ENCODE measurements at places on chromosomes 11 and 22.

DNA sequence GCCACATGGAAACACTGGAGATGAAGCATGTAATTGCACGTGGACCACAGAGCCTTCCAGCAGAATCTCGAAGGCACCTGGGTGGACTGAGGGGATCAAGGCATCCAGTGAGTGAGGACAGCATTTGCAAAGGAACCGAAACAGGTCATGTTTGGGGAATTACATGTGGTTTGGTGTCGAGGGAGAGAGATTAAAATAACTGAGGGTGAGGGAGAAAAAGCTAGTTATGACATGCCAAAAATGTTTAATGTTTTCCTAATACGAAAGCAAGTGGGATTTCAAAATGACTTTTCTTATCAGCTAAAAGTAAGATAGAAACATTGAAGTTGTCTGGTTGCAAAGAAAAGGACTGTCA lies 157.1 kb downstream of the BLID start:
- no peak for DNase-seq

- no peak for DNase-seq
These were observed 188.3 kb downstream of the OPCML start for GRCh38 chr11:133343951-133344350.

DNA sequence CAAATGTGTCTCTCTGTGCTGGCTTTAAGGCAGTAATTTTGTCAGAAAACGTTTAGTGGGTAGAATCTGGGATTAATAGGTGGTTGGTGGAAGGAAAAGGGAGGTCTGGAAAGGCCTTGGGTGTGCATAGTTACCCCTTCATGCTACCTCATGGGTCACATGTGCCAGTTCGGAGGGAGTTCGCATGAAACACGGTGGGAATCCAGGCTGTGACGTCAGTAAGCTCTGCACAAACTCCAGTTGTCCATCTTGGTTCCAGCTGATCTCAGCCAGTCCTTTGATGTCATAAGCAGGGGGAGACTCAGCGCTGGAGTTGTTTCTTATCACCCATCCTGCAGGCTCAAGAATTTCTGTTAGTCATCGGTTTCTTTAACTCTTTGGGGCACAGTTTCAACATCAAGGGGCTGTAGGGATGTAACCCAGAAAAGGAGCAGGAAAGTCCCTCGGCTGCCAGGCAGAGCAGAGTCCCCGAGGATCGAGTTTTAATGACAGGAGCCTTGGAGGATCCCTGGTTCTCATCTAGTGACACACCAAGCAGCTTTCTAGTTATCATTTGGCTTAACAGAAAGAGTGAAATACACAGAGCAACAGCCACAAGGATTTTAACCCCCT lies 28.9 kb downstream of the MOV10L1 start:
- no peak for DNase-seq

GRCh38 chr22:32684822-32685187 lies 116.7 kb upstream of the TIMP3 start:
- peak; percentile 18 for DNase-seq

DNA sequence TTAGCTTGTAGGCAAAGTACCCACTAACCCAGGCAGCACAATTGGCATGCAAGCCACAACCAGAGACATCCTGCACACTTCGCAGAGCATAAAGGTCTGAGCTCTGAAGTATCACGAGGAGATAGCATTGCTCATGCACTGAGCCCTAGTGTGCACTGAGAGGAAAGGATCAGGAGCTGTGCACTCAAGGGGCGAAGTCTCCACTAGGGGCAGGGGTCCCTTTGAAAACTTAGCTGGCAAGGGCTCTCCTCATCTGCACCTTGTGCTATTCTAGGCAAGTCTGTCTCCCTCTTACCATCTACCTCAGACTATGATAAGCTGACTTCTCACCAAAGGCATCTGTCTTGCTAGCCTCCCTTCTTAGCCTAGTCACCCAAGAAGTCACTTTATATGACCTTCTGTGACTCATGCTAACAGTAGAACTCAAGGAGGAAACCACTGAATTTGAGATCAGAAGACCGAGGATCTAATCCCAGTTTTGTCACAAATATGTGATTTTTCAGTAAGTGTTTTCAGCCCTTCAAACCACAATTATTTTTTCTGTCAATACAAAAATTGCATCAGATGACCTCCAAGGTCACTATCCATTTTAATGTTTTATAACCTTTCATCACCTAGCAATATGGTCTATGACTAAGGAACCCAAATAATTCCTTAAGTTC lies 1078.0 kb downstream of the NTM start:
- no peak for DNase-seq

- DNase-seq: no peak
These were observed 14.2 kb upstream of the APOBEC3A start for GRCh38 chr22:38943201-38943600.

DNA sequence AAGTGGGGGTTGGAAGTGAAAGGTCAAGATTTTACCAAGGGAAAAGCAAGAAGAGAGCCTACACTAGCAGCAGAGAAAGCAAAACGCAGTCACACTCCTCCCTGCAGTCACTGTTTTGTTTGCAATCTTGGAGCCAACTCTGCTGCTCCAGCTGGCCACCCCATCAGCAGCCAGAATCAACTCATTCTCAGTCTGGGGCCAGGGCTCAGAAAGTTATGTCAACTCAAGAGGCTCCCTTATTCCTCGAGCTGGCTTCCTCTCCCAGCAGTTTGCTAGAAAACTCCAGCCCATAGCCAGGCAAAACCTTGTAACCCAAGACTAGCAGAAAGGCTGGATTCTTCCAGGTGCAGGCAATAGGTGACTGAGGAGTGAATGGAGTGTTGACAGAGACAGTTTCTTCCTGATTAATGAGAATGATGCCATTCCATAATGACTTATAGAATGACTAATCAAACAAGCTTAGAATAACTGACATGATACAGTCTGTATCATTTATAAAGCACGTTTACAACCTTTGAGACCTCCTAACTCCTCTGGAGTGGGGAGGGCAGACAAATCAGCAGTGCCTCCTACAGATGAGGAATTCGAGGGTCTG lies 53.4 kb downstream of the P4HA3 start:
- DNase-seq: no peak

GRCh38 chr11:120236169-120237107 lies 3.5 kb upstream of the POU2F3 start:
- no peak for DNase-seq

GRCh38 chr22:31150615-31151014 lies 9.4 kb upstream of the RNF185 start:
- no peak for DNase-seq

- peak; percentile 29 for DNase-seq
These were observed 12.0 kb downstream of the GUCY1A2 start for GRCh38 chr11:107006076-107006833.

GRCh38 chr11:68349461-68350249 lies 37.3 kb downstream of the LRP5 start:
- no peak for DNase-seq

GRCh38 chr11:12871788-12872321 lies 137.3 kb upstream of the RASSF10 start:
- no peak for DNase-seq

DNA sequence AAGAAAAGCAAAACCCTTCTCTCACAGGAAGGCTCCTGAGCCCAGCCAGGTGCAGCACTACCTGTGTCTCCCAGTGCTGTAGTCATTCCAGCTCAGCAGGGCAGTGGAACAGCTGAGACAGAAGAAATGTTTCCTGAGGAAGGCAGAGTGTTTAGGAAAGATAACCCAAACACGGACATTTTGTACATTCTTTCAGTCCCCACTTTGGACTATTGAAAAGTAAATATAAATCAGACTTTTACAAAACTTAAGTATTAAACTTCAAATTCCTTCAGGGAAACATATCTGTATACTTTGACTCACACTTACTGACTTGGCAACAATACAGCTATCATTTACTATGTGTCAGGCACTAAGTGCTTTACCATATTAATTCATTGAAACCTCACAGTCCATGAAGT lies 40.4 kb downstream of the RRAS2 start:
- no peak for DNase-seq

DNA sequence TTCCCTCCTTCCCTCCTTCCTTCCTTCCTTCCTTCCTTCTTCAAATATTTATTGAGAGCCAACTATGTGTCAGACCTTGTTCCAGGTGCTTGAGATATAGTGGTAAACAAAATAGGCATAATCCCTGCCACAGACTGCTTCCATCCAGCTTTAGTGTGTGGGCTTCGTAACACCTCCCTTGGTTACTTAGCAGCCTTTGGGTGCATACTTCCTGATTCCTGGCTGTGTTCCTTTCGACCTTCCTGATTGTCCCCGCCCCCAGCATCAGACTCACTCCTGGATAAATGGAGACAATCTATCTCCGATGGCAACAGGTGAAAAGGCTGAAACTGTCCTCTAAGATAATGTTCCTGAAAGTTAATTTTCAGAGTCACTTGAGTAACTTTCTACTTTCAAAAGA lies 13.5 kb downstream of the CCDC81 start:
- no peak for DNase-seq

GRCh38 chr22:46484156-46484860 lies 53.1 kb downstream of the CELSR1 start:
- no peak for DNase-seq

- DNase-seq: peak; percentile 84
These were observed 1.0 kb upstream of the FNBP4 start for GRCh38 chr11:47768101-47768612.

GRCh38 chr22:25690798-25691197 lies 51.2 kb upstream of the MYO18B start:
- no peak for DNase-seq

DNA sequence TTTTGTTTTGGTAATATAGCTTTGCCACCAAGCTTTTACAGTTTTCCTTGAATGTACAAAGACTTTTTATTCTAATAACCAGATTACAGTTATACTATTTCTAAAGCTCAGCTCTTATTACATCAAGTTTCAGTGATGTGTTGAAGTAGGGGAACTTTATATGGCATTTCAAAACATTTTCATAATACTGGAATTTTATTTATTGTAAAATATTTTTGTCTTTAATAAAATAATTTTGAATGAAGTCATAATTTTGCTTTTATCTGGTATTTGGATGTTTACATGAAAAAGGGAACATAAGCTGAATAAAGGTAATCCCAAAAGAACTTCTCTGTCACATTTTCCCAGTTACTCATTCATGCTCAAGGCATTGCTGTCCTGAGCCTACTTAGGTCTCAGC lies 34.7 kb downstream of the RTN3 start:
- DNase-seq: no peak

DNA sequence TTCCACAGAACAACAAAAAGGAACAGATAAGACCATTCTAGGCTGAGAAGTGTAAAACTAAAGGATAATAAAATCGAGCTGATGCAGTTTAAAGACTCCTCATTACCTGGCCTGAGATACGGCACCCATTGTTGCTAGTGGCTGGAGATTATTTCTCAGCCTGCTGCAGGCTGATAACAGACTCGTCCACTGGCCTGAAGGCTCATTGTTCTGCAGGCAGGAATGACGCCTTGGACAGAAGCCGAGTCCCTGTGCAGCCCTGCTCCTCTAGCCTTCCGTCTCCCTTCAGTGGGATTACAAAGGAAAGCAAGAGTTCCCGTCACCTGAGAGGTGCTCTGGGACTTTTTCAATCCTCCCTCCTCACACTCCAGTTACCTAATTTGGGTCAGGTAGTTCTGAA lies 1065.3 kb downstream of the OPCML start:
- DNase-seq: no peak

- no peak for DNase-seq
These were observed 52.0 kb upstream of the PRSS23 start for GRCh38 chr11:86748296-86748695.

DNA sequence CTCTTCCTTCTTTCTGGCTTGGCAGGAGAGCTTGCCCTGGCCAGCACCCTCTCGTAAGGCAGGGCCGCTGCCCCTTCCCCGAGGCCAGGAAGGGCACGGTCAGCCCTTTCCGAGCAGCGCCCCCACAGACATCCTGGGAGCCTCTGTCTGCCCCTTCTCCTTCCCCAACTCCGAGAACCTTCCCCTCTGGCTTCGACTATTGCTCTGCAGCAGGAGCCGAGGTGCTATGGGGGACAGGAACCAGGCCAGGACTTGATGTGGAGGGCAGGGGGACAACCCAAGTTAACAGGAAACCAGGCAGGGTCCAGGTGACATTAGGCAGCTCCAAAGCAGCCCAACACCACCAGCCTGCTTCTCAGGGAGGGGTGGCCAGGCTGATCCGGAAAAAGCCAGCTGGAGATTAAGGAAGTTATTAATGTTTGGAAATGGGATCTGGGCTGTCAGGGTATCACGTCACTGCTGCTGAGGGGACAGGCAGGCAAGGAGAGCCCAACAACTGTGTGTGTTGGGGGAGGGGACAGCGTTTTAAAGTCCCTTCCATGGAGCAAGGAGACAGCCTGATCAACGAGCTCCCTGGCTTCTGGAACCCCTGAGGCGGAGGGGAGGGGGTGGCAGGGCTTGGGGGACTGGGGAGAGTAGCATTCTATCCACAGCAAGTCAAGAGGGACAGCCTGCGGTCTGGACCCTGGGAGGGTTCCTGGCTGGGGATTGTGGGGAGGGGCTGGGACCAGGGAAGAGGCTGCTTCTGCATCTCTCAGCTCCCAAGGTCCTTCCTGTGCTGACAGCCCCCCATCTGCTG lies 27.3 kb downstream of the SYT7 start:
- DNase-seq: no peak

- no peak for DNase-seq
These were observed 1.1 kb downstream of the CABP7 start for GRCh38 chr22:29720811-29721323.

GRCh38 chr22:27997538-27997937 lies 78.5 kb upstream of the PITPNB start:
- DNase-seq: no peak

All from LoVo (cell line).